Stomach (tissue), 19 donors: ENCODE measurements at places on chromosomes 6 and 20. TPM values are rescaled to one million over a fixed set of nuclear protein-coding genes. Genes with fewer than 3 reads are reported as not detected.
A peak's percentile ranks its signal among the peaks of the same experiment; 100 is the strongest.

Gene SRSF12
- polyA plus RNA-seq = 0.44 TPM

Gene HLA-DPB1
- 51.1 TPM for polyA plus RNA-seq

Gene CLPSL1
- not detected for polyA plus RNA-seq

Gene SNAP91
- polyA plus RNA-seq = 0.12 TPM

Gene ZNF341
- polyA plus RNA-seq = 2.4 TPM

Gene TMEM14B
- 108 TPM for polyA plus RNA-seq

Gene SMIM28
- not detected for polyA plus RNA-seq

Gene DNMT3B
- polyA plus RNA-seq = 0.31 TPM

Gene LY6G6D
- polyA plus RNA-seq = not detected

Gene FNDC1
- 0.10 TPM for polyA plus RNA-seq

GRCh38 chr6:156984178-156984738 lies 207.1 kb downstream of the ARID1B start:
- no peak for DNase-seq

- DNase-seq = no peak
These were observed 36.7 kb upstream of the MYLIP start for GRCh38 chr6:16092140-16092539.

- DNase-seq = peak; percentile 11
These were observed 66.1 kb downstream of the EFCAB8 start for GRCh38 chr20:32924781-32925180.

DNA sequence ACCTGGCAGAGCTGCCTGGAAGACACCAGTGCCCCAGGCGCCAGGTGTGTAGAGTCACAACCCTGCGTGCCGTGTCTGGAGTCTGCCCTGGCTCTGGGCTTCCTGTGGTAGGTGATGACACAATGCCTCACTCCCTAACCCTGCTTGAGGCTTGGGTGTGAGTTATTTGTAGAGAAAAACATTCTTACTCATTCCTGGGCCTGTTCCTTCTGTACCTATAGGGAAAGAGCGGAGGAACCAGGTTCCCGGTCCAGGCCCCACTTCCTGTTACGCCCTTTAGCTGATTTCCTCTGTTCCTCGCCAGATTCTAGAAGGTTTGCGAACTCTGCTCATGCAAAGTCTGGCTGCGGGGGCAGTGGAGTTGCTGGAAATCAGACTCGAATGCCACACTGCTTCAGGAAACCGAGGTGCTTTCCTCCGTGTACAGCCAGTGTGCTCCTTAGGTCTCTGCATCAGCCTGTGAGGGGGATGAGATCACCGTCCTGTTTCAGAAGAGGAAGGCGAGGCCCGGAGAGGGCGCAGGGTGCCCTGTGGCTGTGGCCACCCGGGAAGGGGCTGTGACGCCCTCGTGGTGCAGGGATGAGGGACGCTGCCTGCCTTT lies 67.1 kb upstream of the DUSP22 start:
- no peak for DNase-seq

DNA sequence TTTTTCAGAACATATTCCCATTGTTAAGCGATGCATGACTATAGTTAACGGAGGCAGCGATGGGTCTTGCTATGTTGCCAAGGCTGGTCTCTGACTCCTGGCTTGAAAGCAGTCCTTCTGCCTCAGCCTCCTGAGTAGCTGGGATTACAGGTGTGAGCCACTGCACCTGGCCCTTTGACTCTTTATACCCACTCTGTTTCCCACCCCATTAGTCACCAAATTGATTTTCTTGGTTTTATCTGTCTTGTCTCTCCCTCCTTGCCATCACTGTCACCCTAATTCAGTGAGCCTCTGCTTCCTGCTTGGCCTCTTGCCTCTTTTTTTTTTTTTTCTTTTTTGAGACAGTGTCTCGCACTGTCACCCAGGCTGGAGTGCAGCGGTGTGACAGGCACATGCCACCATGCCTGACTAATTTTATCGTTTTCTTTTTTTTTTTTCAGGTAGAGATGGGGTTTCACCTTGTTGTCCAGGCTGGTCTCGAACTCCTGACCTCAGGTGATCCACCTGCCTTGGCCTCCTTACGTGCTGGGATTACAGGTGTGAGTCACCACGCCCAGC lies 31.3 kb downstream of the ZFAND3 start:
- DNase-seq = no peak

DNA sequence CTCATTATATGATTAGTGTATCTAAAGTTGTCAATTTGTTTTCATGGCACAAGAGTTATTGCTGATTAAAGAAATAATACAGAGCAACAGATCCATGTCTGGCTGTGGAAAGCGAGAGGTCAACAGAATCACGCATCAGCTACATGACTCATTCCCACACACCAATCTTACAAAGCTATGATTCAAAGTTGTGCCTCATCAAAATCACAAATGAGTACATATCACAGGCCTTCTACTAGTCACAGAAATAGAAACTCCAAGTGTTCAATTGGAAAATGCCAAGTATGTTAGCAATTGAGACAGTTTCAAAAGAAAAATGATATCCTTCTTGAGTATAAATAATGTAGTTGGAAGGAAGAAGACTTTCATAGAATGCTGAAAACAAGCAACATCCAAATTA lies 57.8 kb upstream of the NKAIN2 start:
- DNase-seq = peak; percentile 8

GRCh38 chr6:112321322-112321721 lies 25.8 kb upstream of the RFPL4B start:
- no peak for DNase-seq

DNA sequence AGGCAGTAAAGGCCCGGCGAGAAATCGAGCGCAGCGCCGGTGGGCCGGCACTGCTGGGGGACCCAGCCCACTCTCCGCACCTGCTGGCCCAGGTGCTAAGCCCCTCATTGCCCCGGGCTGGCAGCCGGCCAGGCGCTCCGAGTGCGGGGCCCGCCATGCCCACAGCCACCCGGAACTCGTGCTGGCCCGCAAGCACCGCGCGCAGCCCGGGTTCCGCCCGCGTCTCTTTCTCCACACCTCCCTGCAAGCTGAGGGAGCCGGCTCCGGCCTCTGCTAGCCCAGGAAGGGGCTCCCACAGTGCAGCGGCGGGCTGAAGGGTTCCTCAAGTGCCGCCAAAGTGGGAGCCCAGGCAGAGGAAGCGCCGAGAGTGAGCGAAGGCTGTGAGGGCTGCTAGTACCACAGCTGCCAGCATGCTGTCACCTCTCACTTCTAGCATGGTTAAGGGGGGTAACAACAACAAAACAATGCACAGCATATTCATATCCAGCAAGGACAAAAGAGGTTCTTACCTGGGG lies 11.3 kb upstream of the GMPR start:
- no peak for DNase-seq

DNA sequence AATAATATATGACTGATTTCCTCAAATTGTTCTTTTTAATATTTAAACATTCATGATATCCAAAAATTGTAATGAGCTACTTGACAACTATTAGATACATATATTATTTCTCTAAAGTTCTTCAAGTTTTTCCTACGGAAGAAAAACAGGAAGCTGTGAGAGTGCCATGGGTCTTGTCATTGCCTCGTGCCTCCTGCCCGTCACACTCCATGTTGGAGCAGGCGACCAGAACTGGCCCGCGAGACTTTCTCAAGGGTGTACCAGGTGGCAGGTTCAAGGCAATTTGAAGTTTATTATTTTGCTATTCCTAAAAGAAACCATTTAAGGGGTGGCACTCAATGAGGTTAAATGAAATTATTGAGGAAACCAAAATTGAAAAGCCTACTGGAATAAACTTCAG lies 337.2 kb downstream of the HACE1 start:
- no peak for DNase-seq

DNA sequence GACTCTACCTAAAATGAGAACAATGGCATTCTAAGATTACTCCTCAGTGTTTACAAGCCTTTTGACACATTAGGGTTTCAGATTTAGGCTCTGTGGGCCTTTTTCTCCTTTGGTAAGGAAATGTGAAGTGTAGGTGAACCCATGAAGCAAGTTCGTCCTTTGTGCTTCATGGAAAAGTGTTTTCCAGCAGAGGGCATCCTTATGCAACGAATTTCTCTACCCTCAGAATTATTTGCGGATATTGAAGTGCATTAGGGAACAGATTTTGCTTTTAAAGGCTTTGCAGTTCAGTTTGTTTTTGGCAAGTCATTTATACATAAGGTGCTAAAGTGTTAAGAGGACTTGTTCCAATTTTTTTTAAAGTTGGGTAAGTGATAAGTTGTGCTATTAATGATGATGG lies 55.7 kb upstream of the FERMT1 start:
- peak; percentile 71 for DNase-seq

GRCh38 chr6:110265273-110265672 lies 85.0 kb downstream of the CDC40 start:
- no peak for DNase-seq

- peak; percentile 17 for DNase-seq
These were observed 465.2 kb upstream of the CITED2 start for GRCh38 chr6:139839506-139840156.

DNA sequence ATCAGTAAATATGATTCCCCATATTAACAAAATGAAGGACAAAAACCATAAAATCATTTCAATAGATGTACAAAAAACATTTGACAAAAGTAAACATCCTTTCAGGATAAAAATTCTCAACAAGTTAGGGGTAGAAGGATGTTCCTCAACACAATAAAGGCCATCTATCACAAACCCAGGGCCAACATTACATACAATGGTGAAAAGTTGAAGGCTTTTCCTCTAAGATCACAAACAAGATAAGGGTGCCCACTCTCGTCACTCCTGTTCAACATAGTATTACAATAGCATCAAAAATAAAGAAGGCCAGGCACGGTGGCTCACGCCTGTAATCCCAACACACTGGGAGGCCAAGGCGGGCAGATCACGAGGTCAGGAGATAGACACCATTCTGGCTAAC lies 22.6 kb upstream of the ASF1A start:
- DNase-seq = no peak

DNA sequence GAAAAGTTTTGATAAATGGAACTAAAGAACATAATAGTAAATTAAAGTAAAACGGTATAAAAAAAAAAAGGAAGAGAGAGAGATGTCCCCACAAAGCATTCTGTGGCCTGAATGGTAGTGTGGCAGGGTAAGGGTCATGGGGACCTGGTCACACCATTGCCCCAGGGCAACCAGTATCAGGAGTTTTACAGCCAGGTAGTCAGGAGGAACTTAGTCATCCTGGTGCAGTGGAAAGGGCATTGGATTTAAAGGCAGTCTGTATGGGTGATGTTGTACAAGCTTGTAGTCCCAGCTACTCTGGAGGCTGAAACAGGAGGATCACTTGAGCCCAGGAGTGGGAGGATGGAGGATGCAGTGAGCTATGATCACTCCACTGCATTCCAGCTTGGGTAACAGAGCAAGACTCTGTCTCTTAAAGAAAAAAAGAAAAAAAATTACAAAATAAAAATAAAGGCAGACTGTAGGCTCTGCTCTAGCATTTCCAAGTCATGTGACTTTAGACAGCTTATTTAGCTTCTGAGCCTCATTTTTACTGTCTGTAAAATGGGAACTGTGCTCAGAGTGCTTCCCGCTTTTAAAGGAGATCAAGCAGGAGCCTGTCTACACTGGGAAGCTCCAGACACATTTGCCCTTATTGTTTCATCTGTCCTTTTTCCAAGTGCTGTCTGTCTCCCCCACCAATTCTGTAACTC lies 112.8 kb upstream of the ARMC2 start:
- no peak for DNase-seq

- peak; percentile 92 for DNase-seq
These were observed 14.1 kb upstream of the TCFL5 start for GRCh38 chr20:62875419-62876361.

DNA sequence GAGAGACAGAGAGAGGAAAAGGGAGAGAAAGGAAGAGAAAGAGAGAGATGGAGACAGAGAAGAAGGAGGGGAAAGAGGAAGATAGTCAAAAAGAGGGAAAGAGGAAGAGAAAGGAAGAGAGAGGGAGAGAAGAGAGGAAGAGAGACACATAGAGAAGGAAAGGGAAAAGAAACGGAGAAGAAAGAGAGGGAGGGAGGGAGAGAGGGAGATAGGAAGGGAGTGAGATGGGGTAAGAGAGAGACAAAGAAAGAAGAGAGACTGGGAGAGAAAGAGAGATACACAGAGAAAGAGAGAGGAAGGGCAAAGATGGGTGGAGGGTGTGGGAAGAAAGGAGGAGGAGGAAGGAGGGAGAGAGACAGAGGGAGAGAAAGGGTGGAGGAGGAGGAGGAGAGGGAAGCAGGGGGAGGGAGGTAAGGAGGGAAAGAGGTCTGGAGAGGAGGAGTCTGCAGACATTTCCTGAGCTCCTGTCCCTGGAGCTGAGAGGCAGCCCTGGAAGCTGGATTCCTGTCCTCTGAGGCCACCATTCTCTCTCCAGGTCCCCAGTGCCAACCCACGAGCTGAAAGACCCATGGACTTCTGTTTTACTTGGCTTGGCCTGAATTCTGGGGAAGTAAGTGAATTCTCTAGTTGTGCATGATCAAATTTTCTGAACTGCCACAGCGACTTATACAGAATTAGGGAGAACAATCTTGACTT lies 9.9 kb downstream of the FOXF2 start:
- DNase-seq = peak; percentile 15

DNA sequence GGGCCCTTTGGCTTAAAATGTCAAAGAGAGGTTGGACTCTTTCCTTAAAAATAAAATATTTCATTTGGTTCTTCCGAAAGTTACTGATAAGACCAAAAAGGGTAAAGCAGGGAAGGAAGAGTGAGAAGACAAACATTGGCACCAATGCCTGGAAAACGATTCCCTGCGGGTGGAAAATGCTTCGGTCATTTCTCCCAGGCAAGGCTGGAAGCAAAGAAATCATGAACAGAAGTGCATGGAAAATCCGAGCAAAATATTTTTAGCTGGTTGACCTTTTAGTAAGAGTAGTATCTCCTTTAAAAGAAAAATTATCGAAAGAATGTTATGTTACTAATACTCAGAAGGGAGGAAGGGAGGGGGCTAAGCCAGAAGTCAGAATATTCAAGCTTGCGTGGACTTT lies 62.7 kb downstream of the TMEM170B start:
- no peak for DNase-seq

DNA sequence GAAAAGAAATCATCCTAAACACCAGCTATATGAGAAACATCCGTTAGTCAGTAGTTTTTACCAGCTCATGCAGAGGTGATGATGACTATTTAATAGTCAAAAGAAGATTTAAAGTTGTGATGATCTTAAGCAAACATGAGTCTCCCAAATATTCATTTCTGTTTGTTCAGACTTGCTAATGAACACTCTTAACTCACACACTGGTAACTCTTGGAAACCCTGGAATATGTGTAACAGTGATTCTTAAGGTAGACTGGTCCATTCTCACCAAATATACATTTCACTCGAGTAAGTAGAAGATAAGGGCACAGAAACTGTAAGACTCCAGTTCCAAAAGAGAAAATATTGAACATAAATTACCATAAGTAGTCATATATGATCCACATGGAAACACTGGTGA lies 29.1 kb downstream of the RSPO3 start:
- no peak for DNase-seq
